ENCODE measurements at places on chromosomes 2 and 18. TPM values are rescaled to one million over a fixed set of nuclear protein-coding genes. Genes with fewer than 3 reads are reported as not detected.

- peak; percentile 42 for DNase-seq
Observed at GRCh38 chr2:215269397-215270117, 42.3 kb upstream of the ATIC start.

DLGAP1 gene
- 1.3 TPM for total RNA-seq

- DNase-seq, result no peak
Observed at GRCh38 chr2:121340926-121341325, 55.9 kb upstream of the TFCP2L1 start.

- no peak for DNase-seq
Observed at GRCh38 chr2:216603010-216603883, 30.0 kb upstream of the IGFBP2 start.

Measured in lower leg skin (tissue), 4 donors.